ENCODE measurements at places on chromosomes 7 and 10.

DNA sequence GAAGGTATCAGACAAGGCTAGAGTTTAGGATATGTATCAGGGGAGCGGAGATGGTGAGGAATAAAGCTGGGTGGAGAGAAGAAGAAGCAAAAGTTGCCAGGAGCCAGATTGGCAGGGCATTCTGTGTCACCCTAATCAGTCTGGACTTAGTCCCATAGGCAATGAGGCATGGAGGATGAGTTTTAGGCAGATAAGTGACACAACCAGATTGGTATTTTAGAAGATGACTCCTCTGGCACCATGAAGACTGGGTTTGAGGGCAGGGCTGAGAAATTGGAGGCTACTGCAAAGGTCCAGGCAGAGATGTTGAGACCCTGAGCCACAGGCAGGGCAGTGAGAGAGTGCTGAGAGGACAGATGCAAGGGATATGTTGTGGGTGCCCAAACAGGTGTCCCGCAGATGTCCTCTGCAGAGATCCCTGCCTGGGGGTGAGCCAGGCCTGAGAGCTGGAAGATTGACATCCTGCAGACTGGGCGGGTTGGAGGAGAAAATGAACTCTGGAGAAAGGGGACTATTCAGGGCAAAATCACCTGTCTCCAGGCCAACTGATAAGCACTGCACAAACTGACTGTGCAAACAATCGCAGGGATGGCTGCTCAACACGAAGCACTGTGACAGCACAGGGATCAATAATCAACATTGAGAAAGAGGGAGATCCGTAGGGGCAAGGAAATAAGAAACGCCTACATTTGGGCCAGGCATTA, 11.9 kb upstream of the HABP2 start:
- no peak for DNase-seq

DNA sequence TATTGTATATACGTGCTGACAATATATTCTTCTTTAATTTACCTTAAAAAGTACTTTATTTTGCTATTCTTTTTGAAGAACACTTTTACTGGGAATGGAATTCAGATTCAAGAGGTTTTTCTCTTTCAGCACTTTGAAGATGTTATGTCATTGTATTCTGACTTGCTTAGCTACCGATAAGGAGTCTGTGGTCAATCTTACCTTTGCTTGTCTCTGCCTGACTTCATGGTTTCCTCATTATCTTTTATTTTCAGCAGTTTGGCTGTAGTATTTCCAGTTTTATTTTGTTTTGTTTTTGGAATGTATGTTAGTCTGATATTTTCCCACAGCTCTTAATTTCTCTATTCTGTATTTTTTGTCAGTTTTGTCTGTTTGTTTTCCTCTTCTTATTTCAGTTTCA, 187.9 kb upstream of the SMIM30 start:
- DNase-seq = no peak

GRCh38 chr7:104240401-104240800, 32.6 kb upstream of the ORC5 start:
- no peak for DNase-seq

GRCh38 chr7:73703757-73704639, 15.5 kb downstream of the STX1A start:
- no peak for DNase-seq

DNA sequence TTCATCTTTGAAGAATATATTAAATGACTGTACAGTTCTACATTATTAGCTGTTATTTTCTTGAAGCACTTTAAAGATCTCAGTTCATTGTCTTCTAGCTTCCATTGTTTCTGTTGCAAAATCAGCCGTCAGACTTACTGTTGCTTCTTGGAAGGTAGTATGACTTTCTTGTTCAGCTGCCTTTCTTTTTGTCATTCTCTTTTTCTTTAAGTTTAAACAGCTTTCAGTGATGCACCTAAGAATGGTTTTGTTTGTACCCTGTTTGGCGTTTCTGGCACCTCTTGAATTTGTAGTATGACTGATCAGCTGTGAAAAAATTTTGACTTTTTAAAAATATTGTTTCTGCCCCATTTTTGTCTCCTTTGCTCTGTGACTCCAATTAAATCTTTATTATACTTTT, 9.3 kb downstream of the MKLN1 start:
- DNase-seq = no peak

- DNase-seq = no peak
Measured at GRCh38 chr7:7791523-7791922, 73.1 kb upstream of the RPA3 start.

- no peak for DNase-seq
Measured at GRCh38 chr7:12637819-12638592, 49.4 kb upstream of the ARL4A start.

- no peak for DNase-seq
Measured at GRCh38 chr7:41869997-41870396, 167.1 kb upstream of the INHBA start.

DNA sequence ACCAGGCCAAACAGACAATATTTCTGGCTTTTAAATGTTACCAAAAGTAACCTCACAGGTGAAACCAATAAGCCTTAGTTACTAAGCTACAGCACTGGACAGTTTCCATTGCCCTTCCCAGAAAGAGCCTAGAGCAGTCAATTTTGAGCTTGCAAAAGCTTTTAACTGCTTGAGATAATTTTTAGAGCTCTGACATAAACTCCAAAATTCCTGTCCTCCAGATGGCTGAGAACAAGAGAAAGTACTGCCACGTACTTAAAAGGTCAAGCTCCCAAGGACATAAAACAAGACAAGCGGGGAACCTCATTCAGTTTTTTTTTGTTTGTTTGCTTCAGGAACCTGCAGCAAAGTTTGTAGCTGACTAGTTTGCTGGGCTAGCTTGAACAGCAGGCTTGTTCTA, 54.1 kb downstream of the BBS9 start:
- no peak for DNase-seq

GRCh38 chr10:28411648-28412047, 108.8 kb upstream of the MPP7 start:
- DNase-seq = no peak

DNA sequence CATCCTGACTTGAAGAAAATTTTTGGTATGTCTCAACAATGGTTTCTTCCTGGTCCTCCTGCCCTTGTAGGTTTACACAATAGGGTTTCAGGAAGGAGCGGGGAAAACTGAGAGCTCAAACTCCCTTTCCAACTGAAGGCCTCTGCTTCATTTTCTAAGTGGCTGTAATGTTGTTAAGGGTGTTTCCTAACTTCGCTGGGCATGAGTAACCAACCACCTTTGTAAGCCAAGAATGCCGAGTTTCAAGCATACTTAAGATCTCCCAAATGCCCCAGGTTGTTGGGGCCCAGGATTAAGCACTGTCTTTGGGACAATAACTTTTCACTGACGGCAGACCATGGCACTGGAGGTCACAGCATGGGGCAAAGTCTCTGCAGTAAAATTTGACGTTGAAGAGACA, 33.6 kb upstream of the DRGX start:
- no peak for DNase-seq

DNA sequence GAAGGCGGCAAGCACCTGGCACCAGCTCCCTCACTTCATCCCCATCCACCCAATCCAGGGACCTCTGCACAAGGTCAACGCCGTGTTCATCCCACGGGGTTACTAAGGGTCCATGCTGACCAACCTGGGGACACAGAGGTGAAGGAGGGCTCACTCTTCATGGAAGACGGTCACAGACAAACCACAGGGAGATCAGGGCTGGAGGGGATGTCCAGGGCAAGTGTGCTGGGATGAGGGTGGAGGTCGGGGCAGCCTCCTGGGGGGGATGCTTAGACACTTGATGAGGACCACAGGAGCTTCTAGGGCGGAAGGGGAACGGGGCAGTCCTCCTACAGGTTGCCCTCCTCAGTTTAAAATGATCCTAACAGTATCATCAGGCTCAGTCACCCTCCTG, 46.7 kb downstream of the FAM53B start:
- no peak for DNase-seq

DNA sequence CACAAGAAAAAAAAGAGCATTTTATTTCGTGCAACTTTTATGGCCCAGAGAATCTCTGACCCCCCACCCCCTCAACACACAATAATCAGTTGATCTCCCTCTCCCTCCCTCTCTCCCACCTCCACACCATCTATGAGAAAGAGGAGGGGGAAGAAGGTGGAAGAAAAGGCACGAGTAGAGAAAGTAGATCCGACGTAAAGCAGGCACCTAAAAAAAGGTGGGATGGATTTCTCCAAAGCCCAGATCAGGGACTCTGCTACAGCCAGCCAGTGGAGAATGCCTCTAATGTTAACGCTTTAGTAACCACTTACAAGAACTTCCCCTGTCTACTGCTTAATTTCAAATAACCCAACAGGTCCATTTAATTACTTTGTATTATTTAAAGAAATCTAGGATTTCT, 24.4 kb downstream of the KMT2C start:
- DNase-seq = no peak

DNA sequence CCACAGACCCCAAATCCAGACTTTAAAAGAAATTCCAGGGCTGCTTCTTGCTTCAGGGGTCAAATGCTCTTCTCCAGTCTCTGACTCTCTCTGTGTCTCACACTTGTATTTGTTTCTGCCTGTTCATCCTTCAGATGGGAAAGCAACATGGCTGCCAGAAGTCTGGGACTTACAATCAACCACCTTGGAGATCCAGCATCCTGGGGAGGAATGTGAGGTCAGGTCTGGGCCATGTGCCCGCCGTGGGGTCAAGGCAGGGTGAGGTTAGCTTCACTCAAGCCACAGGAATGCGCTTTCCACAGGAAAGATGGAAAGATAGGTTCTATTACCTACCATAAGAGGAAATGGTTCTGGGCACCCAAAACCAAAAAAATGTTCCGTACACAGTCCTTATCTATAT, 34.3 kb upstream of the NPVF start:
- peak; percentile 7 for DNase-seq
